ENCODE measurements at places on chromosomes 4 and X.

DNA sequence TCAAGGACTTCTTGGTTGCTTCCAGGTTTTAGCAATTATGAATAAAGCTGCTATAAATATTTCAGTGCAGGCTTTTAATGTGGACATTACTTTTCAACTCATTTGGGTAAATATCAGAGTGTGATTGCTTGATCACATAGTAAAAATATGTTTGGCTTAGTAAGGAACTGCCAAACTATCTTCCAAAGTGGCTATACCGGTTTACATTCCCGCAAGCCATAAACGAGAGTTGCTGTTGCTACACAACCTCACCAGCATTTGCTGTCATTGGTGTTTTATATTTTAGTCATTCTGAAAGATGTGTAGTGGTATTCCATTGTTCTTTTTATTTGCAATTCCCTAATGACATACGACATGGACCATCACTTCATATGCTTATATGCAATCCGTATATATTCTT is 30.9 kb upstream of the SPOCK3 start:
- no peak for DNase-seq

- peak; percentile 93 for DNase-seq
Observed at GRCh38 chr4:138911909-138912703, 103.5 kb upstream of the NOCT start.

DNA sequence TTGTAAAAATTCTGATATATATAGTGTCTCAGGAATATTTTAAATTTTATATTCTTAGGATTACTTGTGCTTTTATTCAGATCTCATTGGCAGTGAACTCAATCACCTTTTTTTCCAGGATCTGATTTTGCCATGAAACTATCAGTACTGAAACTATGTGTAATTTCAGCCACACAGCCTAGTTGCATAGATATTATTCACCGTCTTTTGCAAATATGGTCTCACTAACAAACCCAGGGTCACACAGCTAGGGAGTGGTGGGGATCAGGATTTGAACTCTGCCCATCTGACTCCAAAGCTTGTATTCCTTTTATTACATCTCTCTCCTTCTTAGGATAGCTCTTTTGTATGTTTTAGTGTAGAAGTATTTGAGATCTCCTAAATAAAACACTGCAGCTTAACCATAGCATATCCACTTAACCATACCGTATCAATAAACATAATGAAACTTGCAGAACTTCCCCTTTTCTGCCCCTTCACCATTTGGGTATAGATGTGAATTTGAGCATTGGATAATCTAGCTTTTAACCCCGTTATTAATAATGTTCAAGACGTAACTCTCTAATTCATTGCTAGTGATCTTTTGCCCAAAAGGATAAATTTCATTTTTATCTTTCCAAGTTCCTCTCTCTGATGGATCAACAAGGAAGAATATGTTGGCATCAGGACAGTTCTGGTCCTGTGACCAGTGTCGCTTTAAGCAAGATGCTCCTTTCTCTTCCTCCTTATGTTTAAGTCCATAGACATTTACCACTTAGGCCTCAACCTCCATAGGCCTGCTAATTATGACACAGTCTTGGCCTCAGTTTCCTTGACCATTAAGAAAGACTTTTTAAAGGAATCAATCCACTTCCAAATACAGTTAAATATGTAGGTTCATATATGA is 74.6 kb downstream of the RAPGEF2 start:
- no peak for DNase-seq

GRCh38 chr4:154454710-154455109 is 36.9 kb downstream of the DCHS2 start:
- DNase-seq: no peak

- peak; percentile 60 for DNase-seq
Observed at GRCh38 chrX:45781901-45782553, 581.4 kb upstream of the DIPK2B start.

DNA sequence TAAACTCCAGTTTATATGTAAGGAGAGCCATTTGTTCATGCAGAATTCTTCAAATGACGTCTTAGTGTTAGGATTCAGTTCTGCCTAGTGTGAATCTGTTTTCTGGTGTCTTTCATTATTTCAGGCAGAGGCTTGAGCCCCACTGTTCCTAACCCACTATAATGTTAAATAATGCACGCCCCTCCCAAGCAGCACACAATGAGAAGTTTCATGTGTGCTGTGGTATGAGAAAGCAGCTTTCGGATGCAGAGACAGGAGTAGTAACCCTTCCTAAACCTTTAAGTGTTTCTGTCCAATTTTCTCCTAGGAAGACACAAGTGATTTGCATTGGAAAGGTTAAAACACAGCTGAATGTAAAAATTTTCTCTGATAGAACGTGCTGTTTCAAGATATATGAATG is 54.5 kb downstream of the TRIM2 start:
- no peak for DNase-seq

- no peak for DNase-seq
Observed at GRCh38 chrX:77658886-77659285, 127.1 kb downstream of the ATRX start.

DNA sequence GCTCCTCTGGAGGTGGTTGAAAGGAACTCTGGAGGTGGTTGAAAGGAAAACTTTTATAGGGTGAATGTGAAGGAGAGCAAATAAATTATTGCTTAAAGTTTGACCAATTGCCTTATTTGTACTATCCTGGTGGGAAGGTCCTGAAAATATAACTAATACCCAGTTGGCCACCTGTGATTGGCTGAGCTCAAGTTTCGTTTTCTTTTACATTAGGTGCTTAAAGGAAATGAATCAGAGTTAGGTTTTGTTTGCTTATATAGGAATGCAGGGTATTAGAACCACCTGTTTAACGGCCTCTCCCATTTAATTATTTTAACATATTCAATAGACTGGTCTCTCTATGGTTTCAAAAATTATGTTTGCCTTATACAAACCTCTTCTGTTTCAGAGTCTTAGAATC is 497.6 kb downstream of the PRR32 start:
- peak; percentile 1 for DNase-seq

GRCh38 chrX:13791145-13791544 is 25.7 kb downstream of the GPM6B start:
- DNase-seq: no peak

DNA sequence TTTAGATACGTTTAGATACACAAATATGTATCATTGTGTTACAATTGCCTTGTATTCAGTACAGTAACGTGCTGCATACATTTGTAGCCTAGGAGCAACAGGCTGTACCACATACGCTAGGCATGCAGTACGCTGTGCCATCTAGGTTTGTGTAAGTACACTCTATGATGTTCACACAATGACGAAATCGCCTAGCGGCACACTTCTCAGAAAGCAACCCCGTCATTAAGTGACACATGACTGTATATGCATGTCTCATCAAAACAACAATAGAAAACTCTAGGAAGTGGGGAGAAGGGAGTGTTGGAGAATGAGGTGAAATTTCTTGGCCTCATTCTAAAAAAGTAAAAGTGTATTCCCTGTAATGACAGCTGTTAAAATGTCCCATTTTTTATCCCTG is 32.7 kb downstream of the CCDC149 start:
- no peak for DNase-seq

DNA sequence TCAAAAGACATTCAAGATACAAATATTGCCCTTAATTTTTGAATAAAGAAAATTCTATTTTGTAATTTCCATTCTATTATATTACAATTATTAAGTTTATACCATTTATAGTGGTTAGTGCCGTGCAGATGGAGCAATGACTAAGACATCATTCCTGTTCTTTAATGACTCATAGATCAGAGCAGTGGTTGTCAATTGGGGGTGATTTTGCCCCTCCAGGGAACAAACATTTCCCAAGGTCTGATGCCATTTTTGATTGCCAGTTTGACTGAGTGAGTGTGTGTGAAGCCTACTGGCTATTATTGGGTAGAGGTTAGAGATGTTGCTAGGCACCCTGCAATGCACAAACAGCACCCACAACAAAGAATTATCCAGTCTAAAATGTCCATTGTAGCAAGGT is 97.9 kb upstream of the DDIT4L start:
- no peak for DNase-seq

- DNase-seq: peak; percentile 4
Observed at GRCh38 chr4:159925770-159926169, 822.9 kb downstream of the RAPGEF2 start.

DNA sequence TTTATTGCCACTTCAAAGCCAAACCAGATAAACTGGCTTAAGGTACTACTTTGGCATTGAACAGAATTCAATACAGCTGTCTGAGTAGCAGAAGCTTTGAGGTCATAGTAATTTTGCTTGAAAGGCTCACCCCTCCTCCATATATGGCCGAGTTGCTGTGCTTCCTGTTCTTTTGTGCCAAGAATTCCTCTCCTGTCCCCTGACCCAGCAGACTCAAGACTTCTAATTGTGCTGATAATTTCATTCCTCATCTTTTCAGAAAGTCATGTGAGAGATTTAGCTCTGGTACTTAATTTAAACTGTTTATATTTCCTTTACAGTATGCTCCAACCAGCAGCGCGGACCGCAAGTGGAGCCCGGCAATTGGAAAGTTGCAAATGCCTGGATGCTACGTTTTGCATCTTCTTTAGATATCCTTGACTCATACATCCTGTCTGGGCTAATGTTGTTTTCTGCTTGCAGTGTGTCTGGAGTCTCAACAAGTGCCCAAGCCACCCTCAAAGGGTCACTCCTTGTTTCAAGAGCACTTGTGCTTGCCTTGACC is 373.4 kb downstream of the PDGFC start:
- DNase-seq: peak; percentile 80

DNA sequence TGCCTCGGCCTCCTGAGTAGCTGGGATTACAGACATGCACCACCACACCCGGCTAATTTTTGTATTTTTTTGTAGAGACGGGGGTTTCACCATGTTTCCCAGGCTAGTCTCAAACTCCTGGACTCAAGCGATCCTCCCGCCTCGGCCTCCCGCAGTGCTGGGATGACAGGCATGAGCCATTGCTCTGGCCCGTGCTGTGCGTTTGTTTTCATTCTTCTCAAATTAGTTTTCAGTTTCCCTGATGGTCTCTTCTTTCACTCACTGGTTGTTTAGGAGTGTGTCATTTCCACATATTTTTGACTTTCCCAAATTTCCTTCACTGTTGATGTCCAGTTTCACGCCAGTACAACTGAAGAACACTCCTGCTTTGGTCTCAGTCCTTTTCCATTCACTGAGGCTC is 31.8 kb downstream of the SH3TC1 start:
- DNase-seq: no peak

- DNase-seq: no peak
Observed at GRCh38 chrX:24245202-24245601, 68.7 kb downstream of the SUPT20HL2 start.

DNA sequence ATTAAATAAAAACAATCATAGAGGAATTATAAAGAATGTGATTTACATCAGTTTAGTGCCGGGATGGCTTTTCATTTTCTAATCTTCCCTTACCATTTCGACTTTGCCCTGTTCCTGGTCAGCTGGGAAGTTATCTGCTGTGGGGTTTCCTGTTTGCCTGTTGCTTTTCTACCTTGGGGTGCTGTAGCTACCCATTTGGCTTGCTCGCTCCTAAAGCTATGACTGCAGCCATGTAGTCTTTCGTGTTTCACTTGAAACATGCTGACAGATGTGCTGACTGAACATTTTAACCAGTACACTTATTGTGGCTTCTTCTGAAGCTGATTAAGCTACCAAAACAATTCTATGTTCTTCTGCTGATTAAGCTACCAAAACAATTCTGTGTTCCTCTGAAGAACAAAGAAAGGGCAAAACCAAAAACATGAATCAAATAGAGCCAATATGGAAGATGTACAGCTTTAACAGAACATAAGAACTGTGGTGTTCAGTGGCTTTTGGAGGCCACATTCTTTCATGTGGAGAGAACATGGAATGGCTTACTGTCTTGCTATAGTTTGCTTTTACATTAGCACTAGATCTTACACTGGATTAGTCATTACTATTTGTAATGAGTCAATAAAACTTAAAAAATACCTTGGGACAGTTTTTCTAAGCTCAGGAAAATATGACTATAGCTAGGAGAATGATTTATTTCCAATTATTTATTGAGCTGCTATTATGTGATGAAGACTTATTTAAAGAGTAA is 440.4 kb downstream of the SPRY1 start:
- no peak for DNase-seq

GRCh38 chrX:110315551-110315950 is 2.3 kb downstream of the AMMECR1 start:
- no peak for DNase-seq

DNA sequence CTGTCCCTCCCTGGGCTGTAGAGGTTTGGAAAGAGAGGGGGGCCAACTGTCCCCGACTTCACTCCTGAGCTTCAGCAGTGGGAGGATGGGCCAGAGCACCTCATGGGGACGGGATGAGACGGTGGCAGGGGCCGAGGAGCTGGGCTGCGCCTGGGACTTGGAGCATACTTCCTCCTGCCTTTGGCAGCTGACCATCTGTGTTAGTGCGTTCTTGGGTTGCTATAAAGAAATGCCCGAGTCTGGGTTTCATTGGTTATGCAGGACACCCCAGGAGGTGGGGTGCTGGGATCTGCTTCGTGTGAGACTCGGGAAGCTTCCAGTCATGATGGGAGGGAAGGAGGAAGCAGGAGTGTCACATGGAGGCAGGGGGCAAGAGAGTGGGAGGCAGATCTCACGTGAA is 7.4 kb downstream of the PSAPL1 start:
- no peak for DNase-seq

DNA sequence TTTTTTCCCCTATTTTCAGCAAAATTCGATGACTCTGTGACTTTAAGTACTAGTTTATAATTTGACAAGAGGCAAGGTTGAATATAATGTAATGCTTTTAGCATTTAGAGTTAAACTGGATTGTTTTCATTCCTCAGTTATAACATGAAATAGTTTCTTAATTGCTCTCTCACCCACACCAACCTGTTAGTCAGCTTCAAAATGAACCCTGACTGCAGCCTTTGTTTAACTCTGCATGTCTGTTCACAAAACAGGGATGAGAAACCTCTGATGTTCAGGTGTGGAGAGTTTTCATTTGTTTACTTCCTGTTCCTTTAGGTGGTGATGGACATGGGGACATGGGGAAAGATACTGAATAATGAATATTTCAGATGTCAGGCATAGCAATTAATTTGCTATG is 49.9 kb upstream of the MND1 start:
- DNase-seq: peak; percentile 77

DNA sequence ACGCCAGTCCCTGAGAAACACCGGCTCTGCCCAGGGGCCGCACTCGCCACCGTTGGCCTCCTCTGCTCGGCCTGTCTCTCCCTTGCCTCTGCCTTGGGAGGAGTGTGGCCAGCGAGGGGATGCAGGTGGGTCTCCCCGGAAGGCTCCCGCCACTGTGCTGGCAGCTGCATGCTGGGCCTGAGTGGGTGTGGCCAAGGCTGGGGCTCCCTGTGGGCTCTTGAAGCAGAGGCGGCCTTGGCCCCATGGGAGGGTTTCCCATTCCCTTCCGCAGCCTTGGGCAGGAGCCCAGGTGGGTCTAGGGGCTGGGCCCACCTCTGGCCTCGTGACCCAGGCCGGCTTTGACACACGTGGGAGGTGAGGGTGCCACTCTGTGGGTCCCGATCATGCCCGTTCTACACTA is 19.1 kb downstream of the FGFRL1 start:
- DNase-seq: peak; percentile 72

DNA sequence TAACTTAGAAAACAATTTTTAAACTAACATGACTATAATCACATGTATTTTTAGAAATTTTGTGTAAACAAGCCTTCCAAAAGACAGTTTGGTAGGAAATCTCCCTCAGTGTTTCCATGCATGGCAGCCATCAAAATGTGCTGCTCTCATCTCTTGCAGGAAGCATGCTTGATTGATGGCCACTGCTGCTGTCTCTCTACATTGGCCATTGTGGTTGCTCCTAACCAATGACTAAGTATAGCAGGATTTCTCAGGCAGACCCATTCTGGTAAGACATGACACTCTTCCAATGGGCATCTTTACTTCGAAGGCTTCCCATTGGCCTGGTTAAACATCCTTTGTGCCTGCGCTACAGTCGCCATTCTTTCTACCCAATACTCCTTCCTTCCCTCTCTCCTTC is 78.9 kb upstream of the GUCY1A1 start:
- no peak for DNase-seq

- peak; percentile 47 for DNase-seq
Observed at GRCh38 chr4:159413306-159413943, 310.5 kb downstream of the RAPGEF2 start.

Measured in DMS53 (cell line).